ENCODE measurements at places on chromosomes 12 and 14. TPM values are rescaled to one million over a fixed set of nuclear protein-coding genes. Genes with fewer than 3 reads are reported as not detected.

Gene CLEC4D
- polyA plus RNA-seq: not detected

Gene AQP6
- polyA plus RNA-seq: not detected

Gene HSPA2
- polyA plus RNA-seq: 6.6 TPM

Gene TMEM132C
- polyA plus RNA-seq: not detected

Gene TAS2R30
- polyA plus RNA-seq: not detected

Gene DEPDC4
- not detected for polyA plus RNA-seq

Gene NTF3
- 12.7 TPM for polyA plus RNA-seq
